ENCODE measurements at places on chromosomes 16 and 17.

- peak; percentile 61 for DNase-seq
Measured at GRCh38 chr17:49217651-49218413, 7.3 kb downstream of the ABI3 start.

DNA sequence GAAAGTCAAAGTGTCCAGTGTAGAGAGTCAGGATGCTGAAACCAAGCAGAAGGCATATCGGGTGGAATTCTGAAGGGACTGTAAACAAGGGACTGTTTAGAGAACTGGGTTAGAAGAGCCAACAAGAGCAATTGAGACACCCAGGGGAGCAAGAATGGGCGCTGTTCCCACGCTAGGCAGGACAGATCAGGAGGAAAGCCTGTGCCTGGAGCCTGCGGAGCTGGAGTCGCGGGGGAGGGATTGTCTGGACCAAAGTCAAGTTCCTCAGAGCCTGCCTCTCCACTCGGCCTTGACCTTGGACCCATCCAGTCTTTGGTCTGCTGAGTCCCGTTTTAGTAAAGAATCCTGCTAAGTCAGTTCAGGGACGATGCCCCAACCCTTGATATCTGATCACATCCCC lies 14.7 kb upstream of the KLHL36 start:
- no peak for DNase-seq

DNA sequence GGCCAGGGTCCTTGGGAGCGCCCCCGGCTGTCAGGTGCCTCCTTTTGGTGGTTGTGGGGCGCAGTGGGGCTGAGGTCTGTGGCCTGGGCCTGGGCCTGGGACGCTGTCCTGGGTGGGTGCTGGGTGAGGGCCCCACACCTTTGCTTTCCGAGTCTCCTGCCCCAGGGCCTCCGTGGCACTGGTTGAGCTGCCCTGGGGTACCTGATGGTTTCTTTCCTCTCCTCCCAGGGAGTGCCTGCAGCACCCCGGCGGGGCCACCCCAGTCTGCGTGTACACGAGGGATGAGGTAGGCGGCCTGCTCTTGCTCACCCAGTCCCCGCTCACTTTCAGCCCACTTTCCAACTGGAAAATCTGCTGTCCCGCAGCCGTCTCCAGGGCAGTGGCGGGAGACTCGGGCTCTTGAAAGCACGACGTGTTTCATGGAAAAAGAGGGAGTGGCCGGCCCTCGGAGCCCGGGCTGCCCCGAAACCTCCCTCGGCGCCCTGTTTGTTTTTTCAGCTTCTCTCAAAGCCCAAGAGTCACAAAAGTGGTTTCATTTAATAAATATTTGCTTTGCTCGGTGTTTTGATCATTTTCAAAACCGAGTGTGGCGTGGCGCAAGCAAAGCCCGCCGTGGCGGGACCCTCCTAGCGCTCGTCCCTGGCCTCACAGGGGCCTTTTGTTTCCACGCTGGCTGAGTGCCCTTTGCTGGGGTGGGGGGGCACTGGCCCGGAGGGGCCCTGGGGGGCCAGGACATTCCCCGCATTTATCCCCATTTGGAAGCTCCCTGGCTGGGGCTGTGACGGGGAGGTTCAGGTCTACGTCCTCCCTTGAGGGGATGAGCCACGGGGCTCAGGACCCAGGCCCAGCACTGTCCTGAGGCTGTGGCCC lies 17.4 kb downstream of the ASPSCR1 start:
- no peak for DNase-seq

DNA sequence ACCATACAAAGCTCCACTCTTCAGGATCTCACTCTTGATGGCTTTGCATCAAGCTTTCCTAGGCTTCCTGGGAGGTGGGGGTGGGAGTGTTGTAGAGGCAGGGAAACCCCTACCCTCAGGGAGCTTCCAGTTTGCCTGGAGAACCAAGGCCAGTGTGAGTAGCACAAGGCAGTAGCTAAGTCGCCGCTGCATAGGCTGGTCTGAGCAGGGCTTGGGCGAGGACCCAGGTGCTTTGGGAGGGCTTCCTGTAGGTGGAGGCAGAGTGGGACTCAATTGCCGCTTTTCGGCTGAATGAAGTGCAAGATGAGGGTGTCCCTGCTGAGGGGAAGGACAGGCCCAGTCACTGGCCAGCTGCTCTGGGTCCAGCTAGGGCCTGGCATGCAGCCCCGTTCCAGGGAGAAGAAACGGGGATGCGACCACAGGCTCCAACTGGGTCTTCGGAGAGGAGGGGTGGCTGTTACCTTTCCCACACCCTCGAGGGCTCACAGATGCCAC lies 3.9 kb downstream of the CD79B start:
- no peak for DNase-seq

- DNase-seq: no peak
Measured at GRCh38 chr16:85225721-85226120, 113.4 kb upstream of the CIBAR2 start.
